ENCODE measurements at places on chromosomes 7 and 10. TPM values are rescaled to one million over a fixed set of nuclear protein-coding genes. Genes with fewer than 3 reads are reported as not detected.

GRCh38 chr7:30389791-30390190, 88.8 kb downstream of the NOD1 start:
- no peaks in the 10 kb centered on the region for H3K4me1 ChIP-seq
- no peak for DNase-seq
- no peaks in the 10 kb centered on the region for H3K27me3 ChIP-seq
- H3K4me3 ChIP-seq: no peak overlapping the region
- no peak overlapping the region for H3K27ac ChIP-seq

DNA sequence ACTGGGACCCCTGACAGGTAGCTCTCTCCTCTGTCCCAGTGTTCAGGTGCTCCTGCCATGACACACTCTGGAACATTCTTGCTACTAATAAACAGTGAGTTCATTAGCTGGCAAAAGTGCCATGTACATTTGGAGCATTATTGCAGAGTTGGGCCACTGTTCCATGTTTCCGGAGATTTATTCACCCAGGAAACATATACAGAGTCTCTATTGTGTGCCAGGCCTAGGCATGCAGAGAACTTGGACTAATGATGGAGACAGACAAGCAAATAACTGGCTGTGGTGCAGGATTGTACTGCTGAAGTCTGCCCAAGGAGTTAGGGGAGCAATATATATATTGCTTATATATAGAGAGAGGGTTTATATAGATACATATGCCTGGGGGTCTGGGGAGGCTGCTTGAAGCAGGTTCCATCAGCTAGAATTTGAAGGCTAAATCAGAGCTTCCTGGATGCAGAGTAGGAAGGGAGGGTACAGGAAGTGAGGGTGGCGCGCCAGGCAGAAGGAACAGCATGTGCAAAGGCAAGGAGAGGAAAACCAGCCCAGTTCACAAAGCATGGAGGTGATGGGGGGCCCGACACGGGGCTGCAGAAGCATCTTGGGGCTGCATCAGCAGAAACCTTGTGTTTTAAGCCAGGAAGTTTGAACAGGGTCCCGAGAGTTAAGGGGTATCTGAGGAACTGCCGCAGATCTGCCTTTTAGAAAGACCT, 22.7 kb upstream of the EEPD1 start:
- H3K27me3 ChIP-seq: no peaks in the 10 kb centered on the region
- H3K4me3 ChIP-seq: no peak overlapping the region
- H3K27ac ChIP-seq: no peak overlapping the region

DNA sequence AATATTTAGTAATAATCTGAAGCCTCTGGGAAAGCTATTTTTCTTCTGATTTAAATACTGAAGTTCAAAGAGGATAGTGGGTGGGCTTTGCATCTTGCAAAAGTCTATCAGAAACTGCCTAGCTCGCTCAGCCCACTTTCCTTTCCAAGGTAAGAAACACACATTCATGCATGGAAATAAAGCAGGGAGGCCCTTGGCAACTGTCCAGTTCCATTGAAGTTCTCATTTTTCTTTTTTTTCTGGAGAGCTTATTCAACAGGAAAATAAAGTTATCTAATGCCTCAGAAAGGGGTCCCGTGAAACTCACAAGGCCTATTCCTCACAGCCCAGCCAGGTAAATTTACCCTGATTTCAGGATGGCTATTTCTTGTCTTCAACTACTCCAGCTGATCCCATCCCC, 654.9 kb downstream of the KCNMA1 start:
- H3K27ac ChIP-seq: no peak overlapping the region
- no peak for DNase-seq
- H3K27me3 ChIP-seq: no peaks in the 10 kb centered on the region
- H3K4me1 ChIP-seq: no peaks in the 10 kb centered on the region
- H3K4me3 ChIP-seq: no peak overlapping the region
- H3K36me3 ChIP-seq: no peaks in the 10 kb centered on the region

DNA sequence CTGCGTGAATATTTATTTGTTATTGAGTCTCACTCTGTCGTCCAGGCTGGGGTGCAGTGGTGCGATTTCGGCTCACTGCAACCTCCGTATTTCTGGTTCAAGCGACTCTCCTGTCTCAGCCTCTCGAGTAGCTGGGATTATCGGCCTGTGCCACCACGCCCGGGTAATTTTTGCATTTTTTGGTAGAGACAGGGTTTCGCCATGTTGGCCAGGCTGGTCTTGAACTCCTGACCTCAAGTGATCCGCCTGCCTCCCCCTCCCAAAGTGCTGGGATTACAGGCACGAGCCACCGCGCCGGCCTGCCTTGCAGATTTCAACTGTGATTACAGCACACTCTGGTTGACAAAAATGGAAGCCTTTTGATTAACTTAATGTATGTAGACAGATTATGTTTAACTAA, 730.0 kb upstream of the VSTM2A start:
- H3K36me3 ChIP-seq: no peaks in the 10 kb centered on the region
- no peak overlapping the region for H3K4me3 ChIP-seq
- no peak for DNase-seq
- H3K27me3 ChIP-seq: no peaks in the 10 kb centered on the region

GRCh38 chr10:110355141-110355831, 50.6 kb upstream of the SMNDC1 start:
- no peaks in the 10 kb centered on the region for H3K27me3 ChIP-seq
- H3K4me1 ChIP-seq: peaks cover 30% of the 10 kb centered on the region
- no peaks in the 10 kb centered on the region for H3K36me3 ChIP-seq
- no peak overlapping the region for H3K27ac ChIP-seq

The INHBA gene
- 4.1 TPM for total RNA-seq

The MMD2 gene
- total RNA-seq: not detected

All from fibroblast of lung (primary cell).